ENCODE measurements at places on chromosomes 12 and 14.
A peak's percentile ranks its signal among the peaks of the same experiment; 100 is the strongest.

DNA sequence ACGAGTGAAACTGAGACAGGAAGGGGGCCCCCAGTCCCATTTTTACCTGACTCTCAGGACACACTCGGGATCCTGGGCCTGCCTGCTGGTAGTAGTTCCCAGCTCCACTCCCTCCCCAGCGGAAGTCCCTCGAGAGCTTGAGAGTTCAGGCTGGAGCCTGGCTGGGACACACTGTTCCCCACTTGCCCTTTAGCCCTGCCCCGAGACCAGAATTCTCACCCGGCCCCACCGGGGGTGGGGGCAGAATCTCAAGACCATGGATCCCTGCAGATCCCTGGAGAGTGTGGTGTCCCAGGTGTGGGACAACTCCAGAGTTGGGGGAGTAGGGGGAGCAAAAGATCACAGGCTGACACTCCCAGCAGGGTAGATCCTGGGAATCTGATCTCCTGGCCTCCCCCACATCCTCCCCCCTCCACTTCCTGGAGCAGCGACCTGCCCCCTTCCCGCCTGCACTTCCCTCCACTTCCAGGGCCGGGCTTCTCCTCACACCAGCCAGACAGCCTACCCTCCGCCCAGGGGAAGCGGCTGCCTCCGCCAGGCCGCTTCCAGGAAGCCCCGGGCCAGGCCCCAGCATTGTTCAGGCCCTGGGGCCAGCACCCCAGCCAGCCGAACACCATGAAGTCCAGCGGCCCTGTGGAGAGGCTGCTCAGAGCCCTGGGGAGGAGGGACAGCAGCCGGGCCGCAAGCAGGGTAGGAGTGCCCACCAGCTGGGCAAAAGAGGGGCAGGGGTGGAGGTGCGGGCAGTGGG is at the start of gene TNS2:
Gene TNS2 (plus strand): TSS at position 495 of the 748 bp plus-strand sequence. CDS start 121 bp downstream, at position 616.
- no peaks in the 10 kb centered on the region for H3K36me3 ChIP-seq
- no peaks in the 10 kb centered on the region for H3K27me3 ChIP-seq
- DNase-seq, result peak; percentile 29
- H3K4me3 ChIP-seq, result peak within 1 kb of the TSS; percentile 36
- peak within 1 kb of the TSS; percentile 27 for H3K27ac ChIP-seq
- H3K4me1 ChIP-seq, result peaks cover 73% of the 10 kb centered on the region

GRCh38 chr12:57127101-57127725 is 1.1 kb upstream of the LRP1 start:
- H3K27ac ChIP-seq, result no peak overlapping the region
- H3K36me3 ChIP-seq, result peaks cover 12% of the 10 kb centered on the region
- H3K4me3 ChIP-seq, result peak overlapping the region; percentile 65
- H3K4me1 ChIP-seq, result peaks cover 30% of the 10 kb centered on the region
- no peaks in the 10 kb centered on the region for H3K27me3 ChIP-seq
- DNase-seq, result no peak

DNA sequence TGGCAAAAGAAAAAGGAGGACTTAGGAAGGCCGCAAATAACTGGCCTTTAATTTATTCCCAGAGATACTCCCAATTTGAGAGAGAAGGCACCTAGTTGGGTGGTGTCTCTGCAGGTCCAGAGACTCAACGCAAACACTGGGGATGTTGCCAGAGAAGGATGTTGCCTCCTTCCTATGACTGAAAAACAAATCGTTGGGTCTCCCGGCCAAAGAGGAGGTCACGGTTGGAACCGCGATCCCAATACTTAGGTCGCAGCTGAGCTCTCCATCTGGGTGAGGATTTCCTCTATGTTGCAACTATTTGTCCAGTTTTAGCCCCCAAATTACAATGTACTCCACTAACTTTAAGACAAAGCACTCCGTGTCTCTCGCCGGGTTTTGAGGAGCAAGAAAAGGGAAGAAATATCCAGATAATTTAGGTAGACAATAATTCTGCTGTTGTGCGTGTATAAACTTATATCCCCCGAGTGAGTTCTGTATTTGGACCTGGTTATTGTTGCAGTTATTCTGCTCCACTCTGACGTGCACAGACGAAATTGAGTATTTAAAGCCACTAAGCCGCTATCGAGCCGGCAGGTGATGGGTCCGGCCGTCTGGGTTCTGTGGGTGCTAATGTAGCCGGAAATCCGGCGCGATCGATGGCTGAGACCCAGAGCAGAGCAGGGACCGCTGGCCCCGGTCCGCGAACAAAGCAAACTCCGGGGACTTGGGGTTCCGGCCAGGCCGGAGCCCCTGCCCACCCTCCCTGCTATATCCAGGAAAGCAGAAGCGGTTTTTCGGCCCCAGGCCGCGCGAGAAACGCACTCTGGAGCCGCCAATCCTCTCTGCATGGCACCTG is 5.7 kb downstream of the HOXC12 start:
- no peak overlapping the region for H3K4me3 ChIP-seq
- no peaks in the 10 kb centered on the region for H3K27me3 ChIP-seq
- DNase-seq, result no peak
- H3K4me1 ChIP-seq, result peaks cover 30% of the 10 kb centered on the region

DNA sequence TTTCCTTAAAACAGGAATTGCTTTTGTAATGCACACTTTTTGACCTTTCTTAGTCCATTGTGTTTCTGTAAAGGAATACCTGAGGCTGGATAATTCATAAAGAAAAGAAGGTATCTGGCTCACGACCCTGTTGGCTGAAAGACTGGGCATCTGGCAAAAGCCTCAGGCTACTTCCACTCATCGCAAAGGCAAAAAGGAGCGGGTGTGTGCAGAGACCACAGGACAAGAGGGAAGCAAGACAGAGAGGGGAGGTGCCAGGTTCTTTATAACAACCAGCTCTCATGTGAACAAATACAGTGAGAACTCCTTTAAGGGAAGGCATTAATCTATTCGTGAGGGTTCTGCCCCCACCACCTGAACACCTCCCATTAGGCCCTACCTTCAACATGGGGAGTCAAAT is 182.1 kb downstream of the C12orf50 start:
- no peaks in the 10 kb centered on the region for H3K4me1 ChIP-seq
- H3K27ac ChIP-seq, result no peak overlapping the region
- DNase-seq, result no peak
- H3K27me3 ChIP-seq, result no peaks in the 10 kb centered on the region
- no peak overlapping the region for H3K4me3 ChIP-seq

DNA sequence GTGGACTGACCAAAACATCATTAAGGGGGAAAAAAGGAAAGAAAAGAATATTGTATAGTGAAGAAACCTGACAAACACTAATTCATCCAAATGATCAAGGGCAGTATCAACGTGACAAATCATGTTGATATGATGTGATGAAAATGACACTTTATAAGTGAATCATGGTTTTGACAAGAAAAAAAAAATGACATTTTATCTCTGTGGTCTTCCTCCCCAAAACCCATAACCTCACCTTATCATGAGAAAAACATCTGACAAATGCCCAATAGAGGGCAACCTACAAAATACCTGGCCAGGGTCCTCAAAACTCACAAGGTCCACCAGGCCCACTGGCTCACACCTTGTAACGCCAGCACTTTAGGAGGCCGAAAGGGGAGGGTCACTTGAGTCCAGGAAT is 13.8 kb downstream of the TMED10 start:
- no peaks in the 10 kb centered on the region for H3K27me3 ChIP-seq
- no peaks in the 10 kb centered on the region for H3K36me3 ChIP-seq
- H3K4me3 ChIP-seq, result no peak overlapping the region
- no peak for DNase-seq
- no peak overlapping the region for H3K27ac ChIP-seq

- H3K4me3 ChIP-seq, result no peak overlapping the region
- H3K4me1 ChIP-seq, result no peaks in the 10 kb centered on the region
- no peaks in the 10 kb centered on the region for H3K36me3 ChIP-seq
- H3K27me3 ChIP-seq, result no peaks in the 10 kb centered on the region
- no peak overlapping the region for H3K27ac ChIP-seq
Observed at GRCh38 chr12:68469113-68469512, 137.0 kb upstream of the MDM1 start.

DNA sequence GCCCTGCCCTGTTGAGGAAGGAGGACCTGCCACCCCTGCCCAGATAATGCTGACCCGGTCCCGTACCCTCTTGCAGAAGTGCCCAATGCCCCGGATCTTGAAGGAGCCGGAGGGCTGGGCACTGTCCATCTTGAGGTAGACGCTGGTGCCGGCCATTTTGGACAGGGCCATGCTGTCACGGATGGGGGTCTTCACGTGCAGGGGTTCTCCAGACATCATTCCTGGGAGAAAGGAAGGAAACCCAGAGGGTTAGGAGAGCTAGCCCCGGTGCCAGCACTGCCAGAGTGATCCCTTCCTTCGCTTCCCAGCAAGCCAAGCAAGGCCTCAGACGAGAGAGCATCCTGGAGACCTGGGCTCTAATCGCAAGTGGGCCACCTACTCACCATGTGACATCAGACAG is 4.2 kb downstream of the SDS start:
- no peaks in the 10 kb centered on the region for H3K4me1 ChIP-seq
- DNase-seq, result no peak
- H3K27me3 ChIP-seq, result no peaks in the 10 kb centered on the region

- DNase-seq, result peak; percentile 66
- no peaks in the 10 kb centered on the region for H3K36me3 ChIP-seq
- H3K4me3 ChIP-seq, result no peak overlapping the region
- no peaks in the 10 kb centered on the region for H3K27me3 ChIP-seq
- peak overlapping the region; percentile 95 for H3K27ac ChIP-seq
Observed at GRCh38 chr14:72665259-72665658, 228.6 kb downstream of the DPF3 start.

All from SJSA1 (cell line).